Foreskin fibroblast (primary cell): ENCODE measurements at places on chromosomes 13 and 19.
A peak's percentile ranks its signal among the peaks of the same experiment; 100 is the strongest.

DNA sequence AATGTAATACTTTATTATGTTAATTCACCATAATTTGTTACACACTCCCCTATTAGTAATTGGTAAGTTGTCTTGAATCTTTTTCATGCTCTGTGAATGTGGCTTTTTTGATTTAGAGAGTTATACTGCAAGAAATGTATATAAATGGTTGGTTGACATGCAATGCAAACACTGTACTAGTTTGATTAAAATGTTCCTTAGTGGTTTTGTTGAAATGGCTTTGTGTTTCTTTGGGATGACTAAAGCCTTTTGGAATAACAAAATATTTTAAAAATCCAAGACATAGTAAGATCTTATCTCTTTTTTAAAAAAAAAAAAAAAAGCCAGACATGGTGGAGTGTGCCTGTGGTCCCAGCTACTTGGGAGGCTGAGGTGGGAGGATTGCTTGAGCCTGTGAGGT is 10.5 kb downstream of the LAMP1 start:
- DNase-seq = no peak

DNA sequence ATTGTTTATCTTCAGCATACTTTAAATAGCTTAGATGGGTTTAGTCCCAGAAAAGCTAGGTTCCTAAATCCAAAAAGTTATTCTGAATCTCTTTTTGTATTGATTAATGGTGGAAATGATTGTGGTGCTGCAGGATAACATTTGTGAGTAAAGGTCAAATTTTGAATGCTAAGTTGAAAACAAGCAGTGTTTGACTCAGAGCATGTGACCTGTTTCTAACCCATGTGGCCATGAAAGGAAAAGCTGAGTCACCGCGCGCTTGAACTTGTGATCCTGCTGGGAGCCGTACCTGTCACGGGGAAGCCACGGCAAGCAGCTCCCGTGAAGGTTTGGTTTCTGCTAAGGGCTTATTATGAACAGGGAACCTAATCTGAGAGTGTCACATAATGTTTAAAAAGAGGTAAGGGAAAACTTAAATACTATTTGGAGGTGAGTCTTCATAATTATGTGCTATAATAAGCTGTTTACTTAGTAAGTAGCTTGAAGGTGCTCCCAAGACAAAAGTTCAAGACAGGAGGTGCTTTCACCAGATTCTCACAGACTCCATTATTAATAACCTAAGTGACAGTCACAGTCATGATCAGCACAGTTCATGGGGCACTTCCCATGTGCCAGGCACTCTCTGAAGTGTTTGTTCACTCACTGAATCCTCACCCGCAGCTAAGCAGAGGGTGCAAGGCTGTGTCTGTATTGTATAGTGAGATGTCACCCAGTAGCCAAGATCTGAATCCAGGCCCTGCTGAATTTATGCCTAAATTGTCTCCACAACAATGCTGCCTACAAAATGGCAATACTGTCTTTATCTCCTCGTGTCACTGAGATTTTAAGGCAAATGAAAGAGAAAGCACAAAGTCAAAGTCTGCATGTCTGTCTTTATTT is 286.5 kb downstream of the MYO16 start:
- peak; percentile 74 for DNase-seq

DNA sequence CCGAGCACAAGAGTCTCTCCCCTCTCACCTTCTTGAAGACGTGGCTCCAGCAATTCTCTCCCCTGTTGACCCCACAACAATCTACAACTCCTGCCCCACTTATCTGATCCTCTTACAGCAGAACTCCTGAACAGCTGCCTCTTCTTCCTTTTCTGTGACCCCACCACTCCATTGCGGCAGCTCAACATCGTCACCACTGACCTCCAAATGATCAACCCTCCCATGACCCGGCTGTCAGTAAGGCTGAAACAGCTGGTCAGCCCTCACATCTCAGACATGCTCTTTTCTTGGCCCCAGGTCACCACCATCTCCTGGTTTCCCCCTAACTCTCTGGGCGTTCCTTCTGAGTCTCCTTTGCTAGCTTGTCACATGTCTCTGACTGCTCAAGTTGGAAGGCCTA is 1.8 kb downstream of the EXOSC5 start:
- DNase-seq = no peak

GRCh38 chr13:106786006-106786563 is 218.1 kb upstream of the ARGLU1 start:
- no peak for DNase-seq

- no peak for DNase-seq
These were observed 1268.4 kb upstream of the SPRY2 start for GRCh38 chr13:81609335-81609734.

DNA sequence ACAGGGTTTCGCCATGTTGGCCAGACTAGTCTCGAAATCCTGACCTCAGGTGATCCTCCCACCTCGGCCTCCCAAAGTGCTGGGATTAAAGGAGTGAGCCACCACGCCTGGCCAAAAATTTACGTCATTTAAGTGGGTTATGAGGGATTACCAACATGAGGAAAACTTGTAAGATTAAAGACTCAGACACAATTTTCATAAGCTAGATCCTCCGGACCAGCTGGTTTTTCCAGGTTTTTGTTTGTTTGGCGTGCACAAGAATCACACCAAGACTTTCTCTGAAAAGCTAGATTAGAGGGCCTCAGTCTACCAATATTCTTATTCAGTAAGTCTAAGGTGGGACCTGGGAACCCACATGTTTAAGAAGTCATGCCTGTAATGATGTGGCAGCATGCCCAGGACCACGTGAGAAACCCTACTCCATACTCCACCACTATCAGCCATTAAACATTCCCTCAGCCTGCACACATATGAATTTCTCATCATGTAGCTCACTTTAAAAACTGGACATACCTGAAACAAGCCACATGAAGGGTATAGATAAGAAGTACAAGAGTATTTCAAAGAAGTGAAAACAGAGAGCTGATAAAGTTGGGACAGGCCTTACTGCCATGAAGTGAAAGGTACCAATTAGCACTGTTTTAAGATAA is 25.7 kb downstream of the DIAPH3 start:
- no peak for DNase-seq

DNA sequence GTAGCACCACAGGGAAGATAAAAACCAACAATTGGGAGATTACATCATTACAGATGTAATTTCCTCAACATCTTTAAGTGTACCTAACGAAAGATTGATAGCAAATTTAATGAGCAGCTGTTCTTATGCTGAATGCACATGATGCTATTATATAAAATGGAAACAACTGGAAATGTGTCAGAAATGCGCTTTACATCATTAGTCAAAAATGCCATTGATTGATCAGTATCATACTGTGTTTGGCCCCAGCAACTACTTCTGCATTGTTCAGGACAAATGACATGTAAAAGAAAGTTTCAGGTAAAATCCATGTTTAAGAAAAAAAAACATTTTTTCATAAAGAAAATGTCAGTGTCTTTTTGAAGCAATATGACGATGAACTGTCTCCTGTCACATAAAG is 625.5 kb upstream of the MIR17HG start:
- DNase-seq = no peak

GRCh38 chr13:34897220-34897619 is 44.9 kb upstream of the NBEA start:
- DNase-seq = peak; percentile 6

DNA sequence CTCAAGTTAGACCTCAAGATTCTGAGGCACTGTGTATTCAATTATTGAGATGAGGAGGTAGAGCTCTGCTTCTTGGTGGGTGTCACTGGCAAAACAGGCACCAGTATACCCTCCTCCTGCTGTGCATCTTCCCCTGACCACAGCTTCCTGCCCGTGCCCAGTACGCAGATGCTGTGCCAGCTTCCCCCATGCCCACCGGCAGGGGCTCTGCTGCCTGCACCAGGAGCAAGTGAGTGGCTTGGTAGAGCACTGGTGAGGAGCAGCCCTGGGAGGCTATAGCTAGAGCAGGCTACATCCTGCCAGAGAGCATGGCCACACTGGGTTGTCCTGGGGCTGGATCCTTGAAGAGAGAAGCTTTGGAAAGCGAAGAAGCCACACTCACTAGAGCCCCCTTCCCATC is 21.0 kb upstream of the RNF17 start:
- no peak for DNase-seq

GRCh38 chr13:102286326-102286725 is 115.5 kb downstream of the FGF14 start:
- DNase-seq = peak; percentile 93

- no peak for DNase-seq
These were observed 109.0 kb upstream of the HTR2A start for GRCh38 chr13:47005756-47006414.

- DNase-seq = no peak
These were observed 13.7 kb downstream of the LILRA1 start for GRCh38 chr19:54606891-54607784.

GRCh38 chr19:35731779-35732405 is 10.4 kb downstream of the IGFLR1 start:
- DNase-seq = no peak

- peak; percentile 40 for DNase-seq
These were observed 24.1 kb downstream of the SHANK1 start for GRCh38 chr19:50695251-50696093.

- DNase-seq = no peak
These were observed 47.1 kb downstream of the MZT1 start for GRCh38 chr13:72680353-72680752.

DNA sequence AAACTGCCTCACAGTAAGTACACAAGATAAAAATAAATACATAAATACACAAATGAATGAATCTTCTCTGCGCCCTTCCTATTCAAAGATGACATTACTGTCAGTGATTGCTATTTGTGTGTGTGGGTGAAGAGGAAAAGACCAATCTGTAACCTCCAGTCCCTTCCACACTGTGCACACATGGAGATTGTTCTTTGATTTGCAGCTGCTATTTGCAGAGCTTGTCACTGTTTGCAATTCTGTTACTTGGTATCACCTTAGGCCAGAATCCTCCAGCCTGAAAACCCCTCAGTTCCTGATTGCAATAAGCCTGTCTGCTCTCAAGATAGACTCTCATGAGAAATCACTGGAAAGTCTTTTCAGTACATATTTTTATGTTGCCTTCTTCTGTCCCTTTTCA is 1314.9 kb downstream of the PCDH9 start:
- DNase-seq = no peak

- DNase-seq = no peak
These were observed 72.0 kb upstream of the GPR183 start for GRCh38 chr13:99378985-99379733.

DNA sequence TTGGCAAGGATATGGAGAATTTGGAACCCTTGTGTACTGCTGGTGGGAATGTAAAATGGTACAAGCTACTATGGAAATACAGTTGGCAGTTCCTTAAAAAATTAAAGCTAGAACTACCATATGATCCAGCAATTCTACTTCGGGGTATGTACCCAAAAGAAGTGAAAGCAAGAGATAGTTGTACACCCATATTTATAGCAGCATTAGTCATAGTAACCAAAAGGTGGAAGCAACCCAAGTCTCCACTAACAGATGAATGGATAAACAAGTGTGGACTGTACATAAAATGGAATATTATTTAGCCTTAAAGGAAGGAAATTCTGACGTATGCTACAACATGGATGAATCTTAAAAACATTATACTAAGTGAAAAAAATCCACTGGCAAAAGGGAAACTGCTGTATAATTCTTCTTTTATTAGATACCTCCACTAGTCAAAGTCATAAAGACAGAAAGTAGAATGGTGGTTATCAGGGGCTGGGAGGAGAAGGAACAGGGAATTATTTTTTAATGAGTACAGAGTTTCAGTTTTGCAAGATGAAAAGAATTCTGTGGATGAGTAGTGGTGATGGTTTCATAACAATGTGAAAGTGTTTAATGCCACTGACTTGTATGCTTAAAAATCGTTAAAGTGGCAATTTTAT is 141.6 kb downstream of the RXFP2 start:
- DNase-seq = no peak

DNA sequence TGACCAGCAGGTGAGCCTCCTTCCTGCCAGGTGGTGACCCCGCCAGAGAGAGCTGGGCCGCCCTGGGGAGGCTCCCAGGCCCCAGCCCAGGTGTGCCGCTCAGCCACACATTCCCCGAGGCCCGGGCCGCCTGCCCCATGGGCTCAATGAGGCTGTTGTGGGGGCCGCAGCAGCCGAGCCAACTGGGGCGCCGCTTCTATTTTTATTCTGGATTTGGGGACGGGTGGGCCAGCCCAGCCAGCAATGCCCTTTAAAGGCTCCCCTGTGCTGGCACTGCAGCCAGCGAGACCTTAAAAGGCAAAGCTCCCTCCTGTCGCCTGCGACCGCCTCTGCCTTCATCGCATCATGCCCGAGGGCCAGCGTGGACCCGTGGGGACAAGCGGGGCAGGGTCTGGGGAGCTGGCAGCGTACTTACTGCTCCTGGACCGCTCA is 17.7 kb upstream of the CRTC1 start:
- DNase-seq = no peak

GRCh38 chr19:11046605-11047354 is 42.5 kb upstream of the LDLR start:
- DNase-seq = no peak
